Stimulated activated CD8-positive, alpha-beta memory T cell treated with anti-CD3 and anti-CD28 coated beads, Interleukin-12 subunit alpha, Interleukin-12 subunit beta, amount 100 ng/mL, for 1 hour (primary cell): ENCODE measurements at places on chromosomes 3 and 15.

- DNase-seq = no peak
These were observed 521 bp downstream of the IL5RA start for GRCh38 chr3:3109407-3110298.

GRCh38 chr3:157776861-157777260, 273.6 kb upstream of the VEPH1 start:
- no peak for DNase-seq

DNA sequence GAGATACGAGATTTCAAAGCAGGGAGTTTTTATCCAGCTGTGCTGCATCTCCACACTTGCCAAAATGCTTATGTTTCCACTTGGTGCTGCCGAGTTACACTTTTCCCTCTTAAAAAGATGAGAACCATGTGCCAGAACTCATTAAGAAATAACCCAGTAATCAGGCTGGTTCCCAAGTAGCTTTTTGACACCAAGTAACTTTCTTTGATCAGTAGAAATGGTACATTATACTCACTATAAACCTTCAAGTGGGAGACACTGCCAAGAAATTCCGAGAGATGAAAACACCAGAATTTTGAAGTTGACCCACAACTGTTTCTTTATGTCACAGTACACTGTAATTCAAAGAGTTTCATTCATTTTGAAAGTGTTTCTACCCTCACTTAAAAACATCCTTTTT, 164.6 kb upstream of the CCDC54 start:
- DNase-seq = no peak

DNA sequence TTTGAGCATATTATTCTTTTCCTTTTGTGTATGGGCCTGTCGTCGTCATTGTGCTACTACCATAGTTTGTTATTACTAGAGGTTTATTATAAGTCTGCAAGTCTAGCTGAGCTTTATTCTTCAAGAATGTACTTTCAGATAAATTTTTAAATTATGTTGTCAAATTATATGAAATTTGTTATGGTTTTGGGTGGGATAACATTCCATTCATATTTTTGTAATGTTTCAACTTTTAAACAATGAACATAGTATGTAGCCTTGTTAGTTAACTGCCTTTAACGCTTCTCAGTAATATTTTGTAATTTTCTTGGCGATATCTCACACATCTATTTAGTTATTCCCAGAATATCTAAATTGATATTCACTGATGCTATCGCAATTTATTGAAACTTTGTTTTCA, 41.6 kb upstream of the GOLGA8B start:
- DNase-seq = no peak

- DNase-seq = no peak
These were observed 49.3 kb downstream of the CCNB2 start for GRCh38 chr15:59154243-59154642.

GRCh38 chr3:178439504-178439903, 96.7 kb upstream of the KCNMB2 start:
- no peak for DNase-seq

- no peak for DNase-seq
These were observed 2.2 kb upstream of the HES1 start for GRCh38 chr3:194133661-194134230.

DNA sequence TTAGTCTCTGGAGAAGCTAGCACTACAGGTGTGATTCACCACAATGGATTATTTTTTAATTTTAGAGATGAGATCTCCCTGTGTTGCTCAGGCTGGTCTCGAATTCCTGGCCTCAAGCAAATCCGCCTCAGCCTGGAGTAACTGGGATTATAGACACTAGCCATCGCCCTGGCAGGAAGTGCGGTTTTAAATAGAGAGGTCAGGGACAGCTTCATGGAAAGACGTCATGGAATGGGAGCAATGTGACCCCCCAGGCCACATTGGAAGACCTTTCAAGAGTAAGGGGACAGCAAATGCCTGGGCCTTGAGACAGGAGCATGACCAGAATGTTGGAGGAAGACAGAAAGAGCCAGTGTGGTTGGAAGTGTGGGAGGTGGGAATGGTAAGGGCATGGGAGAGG, 2.2 kb upstream of the ISG20 start:
- no peak for DNase-seq

- no peak for DNase-seq
These were observed 108.6 kb upstream of the TNIK start for GRCh38 chr3:171568766-171569165.

DNA sequence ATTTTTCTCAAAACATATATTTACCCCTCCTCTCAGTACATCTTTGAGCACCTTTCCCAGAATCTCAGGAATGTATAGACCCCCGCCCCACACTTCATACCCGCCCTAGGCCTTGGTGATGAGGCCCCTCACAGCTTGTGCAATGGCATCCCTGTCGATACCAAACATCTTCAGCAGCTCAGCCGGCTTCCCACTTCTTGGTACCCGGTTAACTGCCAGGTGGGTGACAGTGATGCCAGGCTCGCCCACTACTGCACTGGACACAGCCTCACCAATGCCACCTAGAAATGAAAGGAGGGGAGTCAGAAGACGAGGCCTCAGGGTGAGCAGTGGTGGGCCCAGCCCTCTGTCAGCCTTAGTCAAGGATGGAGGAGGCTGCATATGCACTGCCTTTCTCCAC, 30.2 kb downstream of the TKT start:
- no peak for DNase-seq

GRCh38 chr3:141895731-141896130, 19.3 kb downstream of the ATP1B3 start:
- no peak for DNase-seq

DNA sequence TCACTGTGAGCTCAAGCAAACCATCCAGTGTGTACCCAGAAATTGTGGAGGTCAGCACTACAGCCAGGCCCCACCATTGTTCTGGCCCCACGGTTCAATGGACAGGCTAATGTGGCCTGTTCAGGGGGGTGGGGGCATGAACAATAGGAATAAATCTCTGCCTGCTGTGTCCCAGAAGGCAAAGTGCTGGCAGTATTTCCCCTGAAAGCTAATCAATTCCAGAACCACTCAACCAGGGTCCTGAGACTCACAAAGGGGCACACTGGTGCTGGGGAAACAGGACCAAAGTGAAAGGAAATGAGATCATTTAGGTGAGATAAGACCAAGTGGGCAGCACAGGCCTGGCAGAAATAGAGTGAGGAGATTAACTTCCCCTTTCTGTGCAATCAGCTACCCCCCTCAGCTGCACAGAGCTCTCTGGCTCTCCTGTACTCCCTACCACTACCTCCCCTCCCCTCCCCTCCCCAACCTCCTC, 11.5 kb downstream of the CRYGS start:
- DNase-seq = no peak

GRCh38 chr3:54033761-54034160, 88.6 kb upstream of the CACNA2D3 start:
- no peak for DNase-seq

- no peak for DNase-seq
These were observed 215.3 kb downstream of the LRTM1 start for GRCh38 chr3:54712539-54712938.

- no peak for DNase-seq
These were observed 3.6 kb upstream of the DENND4A start for GRCh38 chr15:65795663-65796216.

DNA sequence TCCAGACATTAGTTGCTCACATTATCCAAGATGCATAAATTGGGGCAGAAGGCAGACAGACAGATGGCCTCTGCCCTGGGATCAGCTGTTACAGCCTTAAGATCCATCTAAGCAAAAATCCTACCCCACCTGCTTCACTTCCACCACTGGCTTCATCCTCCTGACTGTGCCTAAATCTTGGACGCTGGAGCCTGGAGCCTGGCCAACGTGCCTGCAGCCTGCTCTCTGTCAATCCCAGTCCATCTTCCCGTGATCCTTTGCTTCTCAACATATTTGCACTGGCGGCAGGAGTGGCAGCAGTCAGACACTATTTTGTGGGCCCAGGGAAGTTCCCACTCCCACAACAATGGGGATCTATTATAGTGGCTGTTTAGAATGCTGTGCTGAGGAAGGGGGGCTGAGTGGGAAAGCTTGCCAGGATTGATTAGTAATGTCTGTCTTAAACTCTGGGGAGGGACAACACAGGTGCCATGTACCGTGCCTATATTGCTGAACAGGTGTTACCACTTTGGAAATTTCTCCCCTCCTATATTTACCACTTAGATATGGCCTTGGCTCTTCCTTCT, 121.2 kb downstream of the MEGF11 start:
- no peak for DNase-seq

DNA sequence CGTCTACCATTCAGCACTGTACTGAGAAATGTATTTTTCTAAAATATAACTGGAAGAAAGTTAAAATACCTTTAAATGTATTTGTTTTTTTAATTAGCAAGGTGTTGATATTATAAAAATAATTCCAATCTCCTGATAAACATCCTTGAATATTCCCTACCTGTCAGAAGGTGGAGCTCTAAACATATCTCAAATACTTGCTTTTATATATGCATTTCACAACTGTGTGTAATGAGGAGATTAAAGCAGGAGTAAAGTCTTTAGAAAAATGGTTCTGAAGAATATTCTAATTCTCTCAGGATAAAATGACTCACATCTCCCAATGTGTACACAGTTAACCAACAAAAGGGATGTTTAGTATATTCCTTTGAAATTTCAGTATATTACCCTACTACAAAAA, 422.7 kb downstream of the PLCL2 start:
- no peak for DNase-seq

DNA sequence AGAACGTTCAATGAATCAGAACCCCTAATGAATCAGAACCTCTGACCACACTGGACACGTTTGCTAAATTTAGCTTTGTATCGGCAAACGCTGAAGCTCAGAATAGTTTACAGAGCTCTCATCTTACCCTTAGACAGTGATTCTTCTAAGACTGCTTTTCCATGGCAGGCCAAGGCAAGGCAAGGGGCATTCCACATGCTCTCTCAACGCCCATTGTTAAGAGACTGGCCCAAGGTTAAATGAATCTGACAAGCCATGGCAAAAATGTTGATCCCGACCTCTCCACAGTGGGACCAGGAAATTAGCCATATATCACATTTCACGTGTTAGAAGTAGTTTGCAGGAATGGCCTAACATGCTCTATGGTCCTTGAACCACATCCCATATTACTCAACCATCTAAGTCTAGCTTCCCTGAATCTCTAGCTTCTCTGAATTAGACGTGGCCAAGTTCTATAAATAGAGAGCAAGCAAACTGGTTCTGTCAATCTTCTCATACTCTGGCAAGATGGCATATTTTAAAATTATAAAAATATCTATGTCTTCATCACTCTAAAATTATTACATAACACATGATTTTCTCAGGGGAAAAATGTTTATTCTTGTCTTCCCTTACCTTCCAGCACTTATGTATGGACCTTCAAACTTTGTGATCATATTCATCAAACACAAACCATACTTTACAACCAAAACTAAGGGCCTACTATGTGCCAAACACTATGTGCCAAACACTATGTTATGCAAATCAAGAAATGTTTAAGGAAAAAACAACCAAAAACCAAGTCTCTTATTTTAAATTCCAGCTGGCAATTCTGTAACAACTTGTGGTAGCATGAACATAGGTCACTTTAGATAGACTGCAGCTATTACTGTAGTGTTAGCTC, 54.3 kb downstream of the AAGAB start:
- DNase-seq = no peak

DNA sequence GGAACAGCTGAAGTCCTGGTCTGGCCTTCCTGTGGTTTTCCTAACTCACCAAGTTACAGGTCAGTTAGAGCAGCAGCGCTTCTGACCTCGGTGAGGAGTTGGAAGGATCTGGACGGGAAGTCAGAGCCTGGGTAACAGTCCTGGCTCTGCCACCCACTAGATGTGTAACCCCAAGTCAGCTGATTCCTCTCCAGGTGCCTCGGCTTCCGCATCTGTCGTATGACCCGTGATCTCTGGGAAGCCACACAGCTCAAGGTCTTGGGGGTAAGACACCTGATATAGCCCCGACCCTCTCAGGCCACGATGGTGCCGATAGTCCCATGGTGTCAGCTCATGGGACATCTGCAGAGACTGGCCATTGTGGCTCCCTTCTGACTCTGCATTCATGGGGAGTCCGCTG, 8.3 kb upstream of the PIGZ start:
- no peak for DNase-seq

- DNase-seq = no peak
These were observed 70.0 kb downstream of the PGPEP1L start for GRCh38 chr15:98937413-98938104.

DNA sequence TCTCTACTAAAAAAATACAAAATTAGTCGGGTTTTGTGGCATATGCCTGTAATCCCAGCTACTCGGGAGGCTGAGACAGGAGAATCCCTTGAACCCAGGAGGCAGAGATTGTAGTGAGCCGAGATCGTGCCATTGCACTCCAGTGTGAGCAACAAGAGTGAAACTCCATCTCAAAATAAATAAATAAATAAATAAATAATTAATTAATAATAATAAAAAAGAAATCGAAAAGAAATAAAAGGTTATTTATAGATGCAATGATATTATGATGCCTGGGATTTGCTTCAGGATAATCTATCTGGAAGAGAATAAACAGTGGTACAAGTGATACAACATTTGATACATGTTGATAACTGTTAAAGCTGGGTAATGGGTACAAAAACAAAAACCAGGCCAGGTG, 58.6 kb downstream of the SOX2 start:
- DNase-seq = no peak

GRCh38 chr15:77554306-77555080, 78.2 kb downstream of the LINGO1 start:
- no peak for DNase-seq

DNA sequence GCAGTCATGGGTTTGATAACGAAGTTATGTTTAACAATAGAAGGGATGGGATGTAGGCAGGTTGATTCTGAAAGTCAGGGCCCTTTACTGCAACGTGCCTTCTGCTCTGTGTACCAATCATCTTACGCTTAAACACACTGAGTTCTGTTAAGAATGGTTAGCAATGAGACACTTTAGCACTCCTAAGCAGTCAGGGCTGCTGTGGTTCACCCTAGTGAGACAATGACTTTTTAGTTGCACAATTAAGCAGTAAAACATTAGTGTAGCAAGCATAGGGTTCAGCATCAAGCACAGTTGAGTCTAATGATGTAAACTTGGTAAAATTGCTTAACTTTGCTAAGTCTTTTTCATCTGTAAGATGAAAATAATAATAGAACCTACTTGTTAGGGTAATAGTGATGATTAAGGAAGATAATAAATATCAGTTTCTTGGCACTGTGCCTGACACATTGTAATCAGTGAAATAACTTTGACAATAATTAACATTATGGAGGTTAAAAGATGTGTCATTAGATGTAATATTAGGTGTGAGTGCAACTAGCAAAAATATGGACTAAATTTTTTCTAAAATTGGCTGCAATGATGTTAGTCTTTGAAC, 484.2 kb upstream of the THBS1 start:
- DNase-seq = no peak

- no peak for DNase-seq
These were observed 7.9 kb upstream of the FGF7 start for GRCh38 chr15:49415149-49415548.

GRCh38 chr15:79682285-79682684, 214.5 kb downstream of the MTHFS start:
- DNase-seq = no peak

- DNase-seq = no peak
These were observed 87.5 kb upstream of the MELTF start for GRCh38 chr3:197117114-197117513.

- no peak for DNase-seq
These were observed 57.9 kb downstream of the RORA start for GRCh38 chr15:61171209-61171608.

- DNase-seq = no peak
These were observed 22.8 kb downstream of the PLS1 start for GRCh38 chr3:142618917-142619461.
